ENCODE measurements at places on chromosomes 5 and 9.

- DNase-seq = no peak
Measured at GRCh38 chr5:147404706-147405105, 105.2 kb downstream of the DPYSL3 start.

GRCh38 chr9:99142275-99142674 is 37.4 kb downstream of the TGFBR1 start:
- DNase-seq = no peak

GRCh38 chr9:96667363-96667728 is 12.2 kb upstream of the PRXL2C start:
- DNase-seq = no peak

DNA sequence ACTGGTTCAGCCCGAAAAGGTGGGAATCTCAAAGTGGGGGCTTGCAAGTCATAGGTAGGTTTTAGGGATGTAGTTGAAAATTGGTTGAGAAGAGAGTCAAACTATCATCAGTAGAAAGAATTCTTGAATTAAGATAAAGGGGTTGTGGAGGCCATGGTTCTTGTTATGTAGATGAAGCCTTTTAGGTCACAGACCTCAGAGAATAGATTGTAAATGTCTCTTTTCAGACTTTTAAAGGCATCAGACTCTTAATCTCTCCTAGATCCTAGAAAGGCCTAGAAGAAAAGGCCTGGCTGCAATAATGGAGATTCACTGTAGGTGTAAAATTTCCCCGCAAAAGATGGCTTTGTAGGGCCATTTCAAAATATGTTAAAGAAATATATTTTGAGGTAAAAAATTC is 96.4 kb downstream of the PSAT1 start:
- DNase-seq = no peak

GRCh38 chr9:32398207-32398606 is 13.8 kb downstream of the ACO1 start:
- DNase-seq = no peak

GRCh38 chr9:124795881-124796431 is 19.0 kb downstream of the OLFML2A start:
- no peak for DNase-seq

- no peak for DNase-seq
Measured at GRCh38 chr5:105616599-105616998, 2054.0 kb upstream of the NUDT12 start.

DNA sequence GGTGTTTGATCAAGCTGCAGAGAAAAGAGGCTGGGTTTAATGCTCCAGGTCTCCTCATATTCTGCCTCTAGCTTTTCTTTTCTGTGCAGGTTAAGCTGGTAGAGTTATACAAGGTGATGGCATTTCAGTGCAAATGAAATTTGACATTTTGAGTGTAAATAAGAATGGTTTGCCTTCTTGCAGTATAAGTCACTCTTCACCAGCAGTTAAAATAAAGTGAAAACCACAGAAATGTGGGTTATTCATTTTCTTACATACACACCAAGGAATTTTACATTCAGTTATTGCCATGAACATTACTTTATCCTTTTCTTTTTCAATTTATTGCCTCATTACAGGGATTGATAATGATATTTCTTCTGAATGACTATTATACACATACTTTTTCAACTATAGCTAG is 337.5 kb upstream of the PCSK5 start:
- DNase-seq = no peak
